Neuronal stem cell (in vitro differentiated cells): ENCODE measurements at places on chromosomes 2 and 18.
A peak's percentile ranks its signal among the peaks of the same experiment; 100 is the strongest.

- no peaks in the 10 kb centered on the region for H3K27me3 ChIP-seq
- DNase-seq: no peak
- no peak overlapping the region for H3K27ac ChIP-seq
- H3K4me1 ChIP-seq: no peaks in the 10 kb centered on the region
- no peak overlapping the region for H3K4me3 ChIP-seq
Observed at GRCh38 chr2:32260376-32260775, 4.3 kb downstream of the NLRC4 start.

- H3K4me1 ChIP-seq: peaks cover 1% of the 10 kb centered on the region
- no peak for DNase-seq
- no peaks in the 10 kb centered on the region for H3K36me3 ChIP-seq
- peak overlapping the region; percentile 71 for H3K4me3 ChIP-seq
- H3K27me3 ChIP-seq: no peaks in the 10 kb centered on the region
Observed at GRCh38 chr2:201450954-201451291, 335 bp downstream of the TRAK2 start.

GRCh38 chr2:232842689-232843088 lies 27.4 kb upstream of the SNORC start:
- no peaks in the 10 kb centered on the region for H3K27me3 ChIP-seq
- H3K4me3 ChIP-seq: no peak overlapping the region
- H3K27ac ChIP-seq: no peak overlapping the region
- H3K4me1 ChIP-seq: no peaks in the 10 kb centered on the region
- peaks cover 94% of the 10 kb centered on the region for H3K36me3 ChIP-seq
- DNase-seq: no peak

DNA sequence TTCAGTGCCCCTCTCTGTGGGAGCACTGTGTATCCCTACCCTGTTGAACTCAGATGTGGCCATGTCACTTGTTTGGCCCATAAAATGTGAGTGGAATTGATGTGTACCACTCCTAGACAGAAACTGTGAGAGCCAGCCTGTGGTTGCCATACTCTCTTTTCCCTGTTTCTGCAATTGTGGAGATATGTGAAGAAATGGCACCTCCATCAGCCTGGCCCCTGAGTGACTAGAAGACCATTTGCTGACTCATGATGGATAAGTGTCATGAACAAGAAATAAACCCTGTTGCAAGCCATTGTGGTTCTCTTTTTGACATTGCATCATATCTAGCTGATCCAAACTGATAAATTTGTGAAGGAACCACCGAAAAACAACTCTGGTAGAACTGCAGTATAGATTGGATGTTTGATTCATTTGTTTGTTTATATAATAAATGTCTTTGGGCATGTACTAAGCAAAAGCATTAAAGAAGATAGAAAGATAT lies 214.5 kb upstream of the FBXO11 start:
- no peaks in the 10 kb centered on the region for H3K36me3 ChIP-seq
- no peak overlapping the region for H3K4me3 ChIP-seq
- no peaks in the 10 kb centered on the region for H3K27me3 ChIP-seq
- H3K27ac ChIP-seq: no peak overlapping the region
- no peaks in the 10 kb centered on the region for H3K4me1 ChIP-seq
- DNase-seq: no peak

DNA sequence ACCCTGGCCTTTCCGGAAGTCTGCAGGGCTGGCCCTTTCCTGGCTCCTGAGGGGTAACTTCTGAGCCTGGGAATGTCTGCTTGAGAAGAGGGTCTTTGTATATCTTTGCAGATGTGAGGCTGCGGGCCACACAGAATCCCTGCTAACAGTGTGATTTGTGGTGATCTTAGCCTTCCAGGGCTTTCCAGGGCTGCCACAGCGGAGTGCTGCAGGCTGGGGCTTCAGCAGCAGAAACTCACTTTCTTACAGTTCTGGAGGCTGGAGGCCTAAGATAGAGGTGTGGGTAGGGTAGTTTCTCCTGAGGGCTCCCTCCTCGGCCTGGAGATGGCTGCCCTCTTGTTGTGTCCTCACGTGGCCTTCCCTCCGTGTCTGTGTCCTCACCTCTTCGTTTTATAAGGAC lies 294.7 kb upstream of the HS6ST1 start:
- no peak for DNase-seq
- peaks cover 9% of the 10 kb centered on the region for H3K4me1 ChIP-seq
- H3K4me3 ChIP-seq: no peak overlapping the region
- H3K27ac ChIP-seq: no peak overlapping the region
- no peaks in the 10 kb centered on the region for H3K36me3 ChIP-seq

DNA sequence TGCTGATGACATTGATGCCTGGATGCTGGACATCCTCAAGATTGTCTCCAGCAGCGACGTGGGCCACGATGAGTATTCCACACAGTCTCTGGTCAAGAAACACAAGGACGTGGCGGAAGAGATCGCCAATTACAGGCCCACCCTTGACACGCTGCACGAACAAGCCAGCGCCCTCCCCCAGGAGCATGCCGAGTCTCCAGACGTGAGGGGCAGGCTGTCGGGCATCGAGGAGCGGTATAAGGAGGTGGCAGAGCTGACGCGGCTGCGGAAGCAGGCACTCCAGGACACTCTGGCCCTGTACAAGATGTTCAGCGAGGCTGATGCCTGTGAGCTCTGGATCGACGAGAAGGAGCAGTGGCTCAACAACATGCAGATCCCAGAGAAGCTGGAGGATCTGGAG lies 94.1 kb upstream of the EML6 start:
- no peaks in the 10 kb centered on the region for H3K4me1 ChIP-seq
- H3K36me3 ChIP-seq: peaks cover 98% of the 10 kb centered on the region
- no peak overlapping the region for H3K27ac ChIP-seq

DNA sequence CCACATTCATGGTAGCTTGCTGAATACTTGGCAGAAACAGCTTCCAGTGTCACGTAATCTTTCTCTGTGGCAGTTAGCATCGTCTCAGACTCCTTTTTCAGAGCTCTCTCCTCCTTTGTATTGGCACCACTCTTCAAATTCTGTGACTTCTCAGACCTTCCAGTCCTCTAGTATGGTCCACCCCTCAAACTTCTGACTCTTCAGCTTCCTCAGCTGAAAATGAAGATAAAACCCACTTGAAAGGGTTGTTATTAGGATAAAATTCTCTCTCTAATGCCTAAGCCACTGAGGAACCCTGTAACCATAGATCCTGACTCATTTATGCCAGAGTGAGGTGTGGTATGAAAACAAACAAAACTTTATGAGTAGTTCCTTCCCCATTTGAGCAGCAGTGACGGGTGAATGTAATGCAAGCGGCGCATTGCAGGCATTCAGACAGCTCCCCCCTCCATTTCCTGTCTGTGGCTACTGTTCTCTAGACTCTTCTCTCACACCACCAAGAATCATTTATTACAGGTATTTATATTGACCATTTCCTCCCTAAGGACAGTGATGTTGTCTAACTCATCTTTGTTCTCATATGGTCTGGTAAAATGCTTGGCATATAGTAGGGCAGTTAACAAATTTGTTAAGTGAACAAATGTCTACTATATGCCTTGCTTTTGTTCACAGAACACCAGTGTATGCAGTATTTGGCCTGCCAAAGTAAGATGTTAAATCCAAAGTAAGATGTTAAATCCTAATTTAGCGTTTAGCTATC lies 35.3 kb downstream of the GALNT1 start:
- no peaks in the 10 kb centered on the region for H3K36me3 ChIP-seq
- peaks cover 2% of the 10 kb centered on the region for H3K4me1 ChIP-seq
- no peaks in the 10 kb centered on the region for H3K27me3 ChIP-seq
- no peak overlapping the region for H3K27ac ChIP-seq
- DNase-seq: no peak
- H3K4me3 ChIP-seq: no peak overlapping the region

- H3K36me3 ChIP-seq: peaks cover 1% of the 10 kb centered on the region
- DNase-seq: no peak
- H3K4me1 ChIP-seq: peaks cover 39% of the 10 kb centered on the region
- H3K27ac ChIP-seq: no peak overlapping the region
- H3K4me3 ChIP-seq: no peak overlapping the region
Observed at GRCh38 chr2:20618468-20618885, 32.4 kb downstream of the HS1BP3 start.

DNA sequence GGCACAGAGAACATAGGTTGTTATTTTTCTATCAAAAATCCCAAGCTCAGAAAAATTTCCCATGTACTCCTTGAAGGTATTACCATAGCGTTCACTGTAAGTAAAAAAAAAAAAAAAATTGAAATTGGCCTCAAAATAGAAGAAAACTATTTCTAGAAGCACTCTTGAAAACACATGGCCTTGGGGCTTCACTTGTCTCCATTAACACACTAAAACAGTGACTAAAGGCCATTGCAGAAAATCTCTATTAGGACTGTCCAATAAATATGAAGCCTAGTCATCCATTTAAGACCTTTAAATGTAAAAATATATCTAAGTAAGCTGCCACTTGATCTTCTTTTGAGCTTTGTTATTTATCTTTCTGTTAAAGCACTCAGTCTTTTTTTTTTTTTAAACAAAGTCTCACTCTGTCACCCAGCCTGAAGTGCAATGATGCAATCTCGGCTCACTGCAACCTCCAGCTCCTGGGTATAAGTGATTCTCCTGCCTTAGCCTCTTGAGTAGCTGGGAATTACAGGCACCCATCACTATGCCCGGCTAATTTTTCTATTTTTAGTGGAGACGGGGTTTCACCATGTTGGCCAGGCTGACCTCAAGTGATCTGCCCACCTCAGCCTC lies 35.8 kb downstream of the CCDC68 start:
- H3K27me3 ChIP-seq: no peaks in the 10 kb centered on the region
- H3K36me3 ChIP-seq: no peaks in the 10 kb centered on the region
- H3K4me1 ChIP-seq: peaks cover 2% of the 10 kb centered on the region
- no peak for DNase-seq
- no peak overlapping the region for H3K4me3 ChIP-seq
- H3K27ac ChIP-seq: no peak overlapping the region

GRCh38 chr2:1603521-1603920 lies 140.8 kb downstream of the PXDN start:
- no peak overlapping the region for H3K27ac ChIP-seq
- DNase-seq: no peak
- peaks cover 2% of the 10 kb centered on the region for H3K36me3 ChIP-seq
- no peaks in the 10 kb centered on the region for H3K27me3 ChIP-seq
- no peak overlapping the region for H3K4me3 ChIP-seq
- H3K4me1 ChIP-seq: peaks cover 3% of the 10 kb centered on the region

GRCh38 chr2:95265182-95265581 lies 9.1 kb upstream of the PROM2 start:
- peaks cover 12% of the 10 kb centered on the region for H3K4me1 ChIP-seq
- H3K36me3 ChIP-seq: peaks cover 2% of the 10 kb centered on the region
- H3K27ac ChIP-seq: no peak overlapping the region
- no peak for DNase-seq
- H3K27me3 ChIP-seq: no peaks in the 10 kb centered on the region

DNA sequence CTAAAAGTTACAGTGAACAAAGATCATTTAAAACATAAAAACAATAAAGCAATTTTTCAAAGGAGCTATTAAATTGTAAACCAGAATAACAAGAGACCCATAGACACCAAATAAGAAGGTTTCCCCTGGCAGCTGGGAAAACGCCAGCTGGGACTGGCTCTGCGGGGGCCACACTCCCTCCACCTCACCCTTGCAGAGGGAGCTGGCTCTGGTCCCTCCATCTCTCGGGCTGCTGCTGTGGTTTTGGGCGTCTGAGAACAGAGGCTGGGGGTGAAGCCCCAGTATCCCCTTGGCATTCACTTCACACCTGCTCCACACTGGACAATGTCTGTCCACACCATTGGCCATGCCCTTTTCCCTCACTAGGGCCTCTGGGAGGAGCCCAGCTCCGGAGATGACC lies 62.1 kb upstream of the OTOS start:
- no peak overlapping the region for H3K27ac ChIP-seq
- no peaks in the 10 kb centered on the region for H3K36me3 ChIP-seq
- no peak for DNase-seq

DNA sequence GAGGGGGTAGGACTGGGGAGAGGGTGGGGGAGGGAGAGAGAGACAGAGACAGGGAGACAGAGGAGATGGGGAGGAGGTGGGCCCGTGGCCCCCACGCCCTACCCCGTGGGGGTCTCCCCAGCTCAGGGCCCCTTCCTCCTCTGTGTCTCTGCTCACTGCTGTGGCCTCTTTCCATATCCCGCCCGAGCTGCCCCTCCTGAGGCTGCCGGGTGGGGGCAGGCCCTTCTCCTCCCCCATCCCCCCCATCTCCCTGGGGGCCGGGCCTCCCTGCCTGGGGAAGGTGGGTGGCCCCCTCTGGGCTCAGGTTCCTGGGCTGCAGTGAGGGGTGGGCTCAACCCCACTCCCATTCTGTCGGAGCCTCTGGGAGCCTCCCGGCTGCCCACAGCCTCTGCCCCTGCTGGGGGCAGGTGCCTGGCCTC lies 332 bp upstream of the PDCD1 start:
- H3K4me3 ChIP-seq: no peak overlapping the region
- H3K27ac ChIP-seq: no peak overlapping the region

- H3K36me3 ChIP-seq: no peaks in the 10 kb centered on the region
- no peaks in the 10 kb centered on the region for H3K27me3 ChIP-seq
- H3K27ac ChIP-seq: no peak overlapping the region
- no peak overlapping the region for H3K4me3 ChIP-seq
- peaks cover 26% of the 10 kb centered on the region for H3K4me1 ChIP-seq
Observed at GRCh38 chr2:8633735-8634313, 48.0 kb upstream of the ID2 start.

GRCh38 chr2:27150639-27151230 lies 1.9 kb downstream of the TCF23 start:
- no peak for DNase-seq
- H3K27me3 ChIP-seq: no peaks in the 10 kb centered on the region
- no peak overlapping the region for H3K27ac ChIP-seq
- H3K4me3 ChIP-seq: no peak overlapping the region
- H3K4me1 ChIP-seq: peaks cover 2% of the 10 kb centered on the region

DNA sequence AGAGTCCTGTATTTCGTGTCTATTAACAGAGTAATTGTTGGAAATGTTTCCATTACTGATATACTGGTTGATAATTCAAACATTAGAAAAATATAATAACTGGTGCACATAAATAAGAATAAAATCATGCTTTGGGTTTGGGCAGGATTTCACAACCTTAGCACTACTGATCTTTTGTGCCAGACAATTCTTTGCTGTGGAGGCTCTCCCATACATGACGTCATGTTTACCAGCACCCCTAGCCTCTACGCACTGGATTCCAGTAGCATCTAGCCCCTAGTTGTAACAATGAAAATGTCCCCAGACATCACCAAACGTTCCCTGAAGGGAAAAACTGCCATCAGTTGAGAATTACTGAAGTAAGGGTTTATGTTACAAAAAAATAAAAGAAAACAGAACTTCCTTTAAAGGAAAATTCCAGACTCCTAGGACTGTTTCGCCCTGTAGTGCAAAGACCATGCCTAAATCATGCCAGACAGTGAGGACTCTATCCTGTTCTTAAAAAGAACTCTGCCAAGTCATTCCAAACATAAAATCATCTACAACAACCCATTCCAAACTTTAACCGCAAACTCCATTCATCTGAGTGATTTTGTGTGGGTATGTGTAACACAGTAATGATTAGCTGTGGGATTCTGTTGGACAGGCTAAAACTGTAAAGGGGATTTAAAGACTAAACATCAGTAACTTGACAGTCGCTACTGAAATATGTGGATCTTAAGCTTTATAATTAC lies 313.4 kb upstream of the CCDC68 start:
- no peak overlapping the region for H3K4me3 ChIP-seq
- H3K27ac ChIP-seq: no peak overlapping the region
- no peaks in the 10 kb centered on the region for H3K27me3 ChIP-seq
- peaks cover 94% of the 10 kb centered on the region for H3K36me3 ChIP-seq

GRCh38 chr18:11308499-11308898 lies 159.1 kb upstream of the PIEZO2 start:
- H3K36me3 ChIP-seq: no peaks in the 10 kb centered on the region
- DNase-seq: no peak
- H3K4me1 ChIP-seq: no peaks in the 10 kb centered on the region
- no peaks in the 10 kb centered on the region for H3K27me3 ChIP-seq
- no peak overlapping the region for H3K27ac ChIP-seq
